H9 (cell line): ENCODE measurements at places on chromosomes 16 and 17. TPM values are rescaled to one million over a fixed set of nuclear protein-coding genes. Genes with fewer than 3 reads are reported as not detected.

GRCh38 chr16:89174055-89174827 lies 2.7 kb downstream of the CDH15 start:
- H3K36me3 ChIP-seq: no peaks in the 10 kb centered on the region
- H3K27ac ChIP-seq: no peak overlapping the region
- peak; percentile 52 for DNase-seq
- H3K4me1 ChIP-seq: no peaks in the 10 kb centered on the region
- H3K27me3 ChIP-seq: no peaks in the 10 kb centered on the region
- H3K4me3 ChIP-seq: no peak overlapping the region

Gene HBQ1
- total RNA-seq: 3.5 and 4.4 TPM in 2 replicates

Gene ADAD2
- 0.99 and 1.0 TPM in 2 replicates for total RNA-seq

- H3K4me1 ChIP-seq: peaks cover 9% of the 10 kb centered on the region; the same call in 1 of the 2 replicates
- no peak overlapping the region for H3K4me3 ChIP-seq
- no peaks in the 10 kb centered on the region for H3K27me3 ChIP-seq
- DNase-seq: no peak
- peaks cover 17% of the 10 kb centered on the region for H3K36me3 ChIP-seq
- H3K27ac ChIP-seq: no peak overlapping the region
Observed at GRCh38 chr16:27330542-27330941, 16.8 kb downstream of the IL4R start.

DNA sequence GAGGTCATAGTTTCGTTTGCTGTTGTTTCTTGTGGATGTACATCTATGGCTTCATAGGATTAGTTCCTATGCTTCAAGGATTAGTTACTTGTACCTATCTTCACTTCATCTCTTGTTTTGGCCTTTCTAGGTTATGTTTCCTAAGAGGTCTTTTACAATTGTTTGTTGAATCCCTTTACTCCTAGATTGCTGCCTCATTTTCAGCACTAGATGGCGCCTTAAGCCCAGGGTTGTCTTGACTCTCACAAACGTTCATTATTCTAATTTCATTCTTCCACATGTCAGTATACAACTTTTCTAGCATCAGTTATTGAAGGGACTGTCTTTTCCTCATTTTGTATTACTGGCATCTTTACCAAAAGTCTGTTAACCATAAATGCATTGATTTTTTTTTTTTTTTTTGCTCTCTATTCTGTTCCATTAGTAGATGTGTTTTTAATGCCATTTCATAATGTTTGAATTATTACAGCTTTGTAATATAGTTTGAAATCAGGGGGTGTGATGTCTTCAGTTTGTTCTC lies 45.0 kb upstream of the NACA2 start:
- DNase-seq: peak; percentile 54
- no peaks in the 10 kb centered on the region for H3K4me1 ChIP-seq
- no peaks in the 10 kb centered on the region for H3K36me3 ChIP-seq
- H3K27ac ChIP-seq: no peak overlapping the region
- no peaks in the 10 kb centered on the region for H3K27me3 ChIP-seq
- no peak overlapping the region for H3K4me3 ChIP-seq

DNA sequence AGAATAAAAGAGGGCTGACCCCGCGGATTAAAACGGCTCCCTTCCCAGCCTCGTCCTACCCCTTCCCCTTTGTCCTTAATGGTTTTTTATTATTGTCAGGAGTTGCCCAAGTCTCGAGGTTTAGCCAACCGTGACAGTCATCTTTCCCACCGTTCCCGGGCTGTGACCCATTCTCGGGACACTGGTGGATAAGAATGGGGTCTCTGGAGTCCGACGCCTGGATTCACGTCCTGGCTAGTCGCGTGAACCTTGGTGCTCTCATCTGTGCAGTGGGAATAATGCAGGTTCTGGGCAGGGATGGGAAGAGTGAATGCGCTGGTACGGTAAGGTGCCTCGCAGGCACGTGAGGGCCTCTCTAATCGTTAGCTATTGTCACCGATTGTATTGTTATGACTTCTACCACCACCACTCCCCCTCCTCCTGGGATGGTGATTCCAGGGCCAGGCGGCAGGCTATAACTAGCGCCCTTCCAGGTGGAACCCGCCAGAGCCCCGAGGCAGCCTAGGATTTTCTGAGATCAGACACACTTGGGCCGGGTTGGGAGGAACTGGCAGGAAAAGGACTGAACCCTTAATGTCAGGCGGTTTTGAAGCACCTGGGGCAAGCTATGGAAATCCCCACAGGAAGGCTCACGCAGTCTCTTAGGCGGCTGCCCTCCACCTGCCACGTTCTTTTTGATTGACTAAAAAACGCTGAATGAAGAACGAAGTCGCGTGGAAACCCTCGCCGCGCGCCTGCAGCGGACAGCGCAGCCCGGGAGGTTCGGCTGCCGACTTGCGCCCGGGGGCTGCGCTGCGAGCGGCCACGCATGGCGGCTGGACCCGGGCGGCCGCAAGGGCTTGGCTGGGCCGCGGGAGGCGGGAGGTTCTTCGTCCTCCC lies 2.7 kb downstream of the HS3ST3B1 start:
- H3K27ac ChIP-seq: no peak overlapping the region
- peak; percentile 71 for DNase-seq
- H3K4me1 ChIP-seq: peaks cover 10% of the 10 kb centered on the region; the same call in 1 of the 2 replicates
- peak overlapping the region; percentile 90 for H3K4me3 ChIP-seq

DNA sequence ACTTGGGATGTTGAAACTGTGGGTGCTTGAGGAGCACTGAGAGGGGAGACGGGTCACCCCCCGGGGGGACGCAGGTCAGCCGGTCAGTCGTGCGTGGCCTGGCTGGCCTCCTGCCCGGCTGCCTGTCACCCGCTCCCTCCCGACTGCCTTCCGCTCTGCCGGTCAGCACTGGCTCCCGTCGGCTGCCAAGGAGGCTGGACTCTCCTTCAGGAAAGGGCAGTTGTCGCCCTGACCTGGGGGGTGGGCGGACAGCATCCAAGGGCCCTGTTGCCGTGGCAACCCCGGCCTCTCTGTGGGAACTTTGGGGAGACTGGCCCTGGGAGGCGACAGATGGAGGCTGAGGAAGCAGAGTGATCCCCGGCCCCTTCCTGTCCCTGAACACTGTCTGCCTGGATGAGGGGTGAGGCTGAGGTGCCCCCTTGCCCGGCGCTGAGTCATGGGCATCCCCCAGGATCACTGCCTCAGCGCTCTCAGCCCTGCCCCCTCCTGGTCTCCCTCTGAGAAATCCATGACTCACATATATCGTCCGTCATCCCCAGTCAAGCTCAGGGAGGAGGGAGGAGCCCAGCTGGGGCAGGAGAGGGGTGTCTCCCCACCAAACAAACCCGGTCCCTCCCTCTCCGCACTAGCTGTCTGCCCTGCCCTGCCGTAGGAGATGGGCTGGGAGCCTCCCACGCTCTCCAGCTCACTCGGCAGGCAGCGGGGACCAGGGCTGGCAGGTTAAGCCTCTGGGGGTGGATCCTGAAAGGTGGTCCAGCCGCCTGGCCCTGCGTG lies at the start of gene ADGRG1:
Gene ADGRG1 (plus strand): TSS at position 623 of the 774 bp plus-strand sequence. CDS start 21,658 bp downstream, outside the sequence.
- H3K27me3 ChIP-seq: no peaks in the 10 kb centered on the region; the same call in 1 of the 2 replicates
- DNase-seq: peak; percentile 75
- no peaks in the 10 kb centered on the region; the same call in 1 of the 2 replicates for H3K4me1 ChIP-seq
- no peaks in the 10 kb centered on the region for H3K36me3 ChIP-seq
- peak within 1 kb of the TSS; percentile 17 for H3K4me3 ChIP-seq

- DNase-seq: no peak
- H3K27ac ChIP-seq: no peak overlapping the region
- no peaks in the 10 kb centered on the region for H3K4me1 ChIP-seq
- H3K36me3 ChIP-seq: no peaks in the 10 kb centered on the region; the same call in 2 of the 3 replicates
- H3K27me3 ChIP-seq: no peaks in the 10 kb centered on the region
Observed at GRCh38 chr17:81074875-81075274, 39.9 kb downstream of the BAIAP2 start.

Gene WNK4
- total RNA-seq: 1.9 and 2.6 TPM in 2 replicates

Gene CSH2
- total RNA-seq: not detected in 2 replicates

Gene MARVELD3
- 25.2 and 27.0 TPM in 2 replicates for total RNA-seq

Gene MFAP4
- total RNA-seq: 1.5 and 2.0 TPM in 2 replicates

DNA sequence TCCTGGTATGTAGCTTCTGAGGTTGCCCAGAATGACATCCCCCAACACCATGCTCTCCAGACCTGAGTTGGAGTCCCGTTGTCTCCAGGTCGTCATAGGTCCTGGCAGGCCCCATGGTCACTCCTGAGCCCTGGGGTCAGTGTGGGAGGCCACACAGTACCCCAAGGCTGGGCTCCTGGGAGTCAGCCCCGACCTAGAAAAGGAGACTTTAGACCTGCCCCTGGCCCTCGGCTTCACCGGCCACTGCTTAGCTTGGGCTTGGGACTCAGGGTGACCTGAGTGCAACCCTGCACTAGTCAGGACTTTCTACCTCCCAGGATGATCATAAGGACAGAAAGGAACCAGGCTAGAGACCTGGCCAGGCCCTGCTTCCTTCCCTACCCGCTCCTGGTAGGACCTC lies 65.8 kb downstream of the PRMT7 start:
- H3K4me3 ChIP-seq: no peak overlapping the region
- no peak overlapping the region for H3K27ac ChIP-seq
- H3K36me3 ChIP-seq: no peaks in the 10 kb centered on the region
- DNase-seq: no peak
- no peaks in the 10 kb centered on the region for H3K27me3 ChIP-seq
- H3K4me1 ChIP-seq: no peaks in the 10 kb centered on the region

Gene SMIM5
- total RNA-seq: 0.20 and 0.24 TPM in 2 replicates

DNA sequence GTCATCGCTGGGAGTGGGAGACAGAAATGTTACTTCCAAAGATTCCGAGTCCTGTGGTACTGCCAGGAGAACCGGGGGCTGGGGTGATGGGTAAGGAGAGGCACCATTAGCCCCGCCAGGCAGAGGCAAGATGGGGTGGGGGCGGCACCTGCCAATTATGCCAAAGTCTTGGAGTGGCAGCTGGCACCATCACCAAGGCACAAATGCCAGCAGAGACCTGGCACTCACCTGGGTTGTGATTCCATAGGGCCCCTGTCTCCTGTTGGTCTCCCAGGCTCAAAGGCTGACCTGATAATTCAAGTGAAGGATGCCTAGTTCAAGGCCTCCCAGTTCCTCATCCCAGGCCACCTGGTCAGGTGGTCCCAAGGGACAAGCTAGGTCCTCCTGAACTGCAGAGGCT lies 7.6 kb downstream of the NXPH3 start:
- DNase-seq: no peak
- H3K36me3 ChIP-seq: no peaks in the 10 kb centered on the region
- no peaks in the 10 kb centered on the region for H3K4me1 ChIP-seq
- no peaks in the 10 kb centered on the region for H3K27me3 ChIP-seq
- H3K27ac ChIP-seq: no peak overlapping the region

GRCh38 chr16:57396786-57397185 lies 7.8 kb upstream of the CCL17 start:
- H3K27ac ChIP-seq: no peak overlapping the region
- H3K4me1 ChIP-seq: no peaks in the 10 kb centered on the region
- DNase-seq: no peak
- no peaks in the 10 kb centered on the region for H3K27me3 ChIP-seq

Gene TPSG1
- not detected in 2 replicates for total RNA-seq

- no peaks in the 10 kb centered on the region for H3K27me3 ChIP-seq
- no peaks in the 10 kb centered on the region for H3K4me1 ChIP-seq
- DNase-seq: peak; percentile 55
- no peak overlapping the region for H3K4me3 ChIP-seq
- no peak overlapping the region for H3K27ac ChIP-seq
- peaks cover 5% of the 10 kb centered on the region for H3K36me3 ChIP-seq
Observed at GRCh38 chr16:24036614-24037013, 200.8 kb downstream of the PRKCB start.

DNA sequence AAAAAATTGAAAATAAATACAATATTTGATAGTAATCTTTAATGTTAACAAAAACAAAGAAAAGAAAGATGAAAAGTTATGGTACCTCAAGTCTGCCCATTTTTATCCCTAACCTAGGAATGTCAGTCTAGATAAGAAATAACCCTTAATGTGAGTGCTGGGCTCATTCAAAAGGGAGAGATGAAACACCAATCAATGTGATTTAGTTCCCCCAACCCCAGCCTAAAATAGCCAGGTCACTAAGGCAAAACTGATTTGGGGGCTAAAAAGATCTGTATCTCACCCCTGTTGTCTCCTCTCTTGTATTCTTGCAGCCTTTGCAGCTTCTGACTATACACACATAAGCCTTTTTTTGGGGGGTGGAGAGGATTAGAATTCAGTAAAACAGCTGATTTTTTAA lies 3.2 kb upstream of the IGF2BP1 start:
- H3K36me3 ChIP-seq: peaks cover 5% of the 10 kb centered on the region
- H3K4me1 ChIP-seq: 0 out of 2 replicates have a peak, but pooled peaks cover 2% of the 10 kb centered on the region
- peak overlapping the region; percentile 74 for H3K4me3 ChIP-seq
- DNase-seq: peak; percentile 10

GRCh38 chr16:7921345-7921744 lies 588.7 kb downstream of the RBFOX1 start:
- peak; percentile 31 for DNase-seq
- H3K4me1 ChIP-seq: no peaks in the 10 kb centered on the region
- no peak overlapping the region for H3K4me3 ChIP-seq
- no peaks in the 10 kb centered on the region for H3K27me3 ChIP-seq
- H3K36me3 ChIP-seq: no peaks in the 10 kb centered on the region; the same call in 1 of the 3 replicates
- H3K27ac ChIP-seq: no peak overlapping the region

DNA sequence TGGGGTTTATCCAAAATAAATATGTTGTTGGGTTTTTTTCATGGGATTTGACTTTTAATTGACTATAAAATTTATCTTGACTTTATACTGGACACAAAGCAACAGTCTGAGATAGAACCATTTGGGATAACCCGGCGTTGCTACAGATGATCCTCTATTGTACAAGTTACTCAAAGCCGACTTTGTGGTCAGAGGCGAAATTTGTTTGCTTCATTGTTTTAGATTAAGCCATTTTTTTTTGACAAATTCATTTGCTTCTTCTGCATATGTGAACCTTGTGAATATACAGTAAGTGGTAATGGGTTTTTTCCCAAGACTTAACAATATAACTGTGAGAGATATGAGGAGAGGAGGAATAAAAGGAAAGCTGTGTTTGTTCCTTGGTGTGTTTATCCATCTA lies 11.8 kb downstream of the MYO1D start:
- DNase-seq: no peak
- no peaks in the 10 kb centered on the region for H3K27me3 ChIP-seq
- no peaks in the 10 kb centered on the region for H3K36me3 ChIP-seq

GRCh38 chr16:85553436-85554113 lies 59.5 kb upstream of the GSE1 start:
- no peak overlapping the region for H3K27ac ChIP-seq
- H3K36me3 ChIP-seq: no peaks in the 10 kb centered on the region; the same call in 2 of the 3 replicates
- H3K4me3 ChIP-seq: peak overlapping the region; percentile 92
